ENCODE measurements at places on chromosomes 2 and 18.

GRCh38 chr18:42530276-42530675, 575.2 kb downstream of the PIK3C3 start:
- no peak for DNase-seq

DNA sequence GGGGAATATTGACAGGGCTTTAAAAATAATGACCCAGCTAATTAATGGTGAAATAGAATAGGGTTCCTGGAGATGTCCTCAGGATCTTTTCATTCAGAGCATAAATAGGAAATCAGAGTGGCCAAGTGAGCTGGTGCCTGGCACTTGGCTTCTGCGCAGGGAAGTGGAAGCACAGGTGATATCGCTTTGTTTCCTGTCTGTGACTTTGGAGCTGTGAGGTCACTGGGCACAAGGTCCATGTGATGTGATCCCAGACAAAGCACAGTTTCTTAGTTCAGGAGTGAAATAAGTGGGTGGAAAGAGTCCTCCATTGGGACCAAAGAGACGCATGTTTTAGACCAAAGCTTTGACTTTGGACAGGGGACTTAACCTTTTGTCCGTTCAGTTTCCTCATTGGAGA, 338.3 kb downstream of the CYRIA start:
- DNase-seq: no peak

- DNase-seq: no peak
These were observed 40.2 kb downstream of the EPAS1 start for GRCh38 chr2:46337208-46337994.

DNA sequence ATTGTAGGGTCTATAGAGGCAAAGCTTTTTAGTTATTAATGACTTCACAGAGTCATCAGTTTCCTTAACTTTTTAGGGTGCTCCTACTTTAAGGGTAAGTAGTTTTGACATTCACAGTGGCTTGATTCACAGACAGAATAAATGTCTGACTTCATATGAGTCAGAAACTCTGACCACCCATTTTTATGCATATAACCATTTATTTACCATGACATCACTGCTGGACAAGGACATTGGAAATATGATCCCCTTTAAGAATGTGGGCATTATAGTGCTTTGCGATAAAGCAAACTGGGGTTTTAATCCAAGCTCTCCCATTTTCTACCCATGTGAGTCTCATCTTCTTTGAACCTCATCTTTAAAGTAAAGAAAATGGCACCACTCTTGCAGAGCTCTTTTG, 162.0 kb upstream of the MC4R start:
- no peak for DNase-seq

- DNase-seq: no peak
These were observed 245.7 kb downstream of the SP3 start for GRCh38 chr2:173719471-173719870.

DNA sequence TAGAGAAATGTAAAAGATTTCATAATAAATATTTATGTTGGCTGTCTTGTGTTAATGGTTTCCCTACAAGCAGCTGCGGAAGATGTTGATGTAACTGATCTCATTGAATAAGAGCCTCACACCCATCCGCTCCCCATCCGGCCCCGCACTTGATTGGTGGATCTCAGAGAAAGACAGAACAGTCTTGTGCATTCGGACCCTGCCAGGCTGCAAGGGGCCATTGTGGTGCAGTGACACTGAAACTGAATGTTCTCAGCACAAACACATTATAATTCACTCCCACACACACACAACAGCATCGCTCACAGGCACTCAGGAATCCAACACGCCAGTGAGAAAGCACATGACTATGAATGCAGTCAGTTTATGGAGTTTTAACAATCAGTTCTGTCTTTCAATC, 47.8 kb downstream of the PRELID3A start:
- no peak for DNase-seq
